Fibroblast of skin of back (primary cell): ENCODE measurements at places on chromosomes 11 and 22.

GRCh38 chr11:77400775-77401449 is 73.0 kb downstream of the PAK1 start:
- DNase-seq = no peak

DNA sequence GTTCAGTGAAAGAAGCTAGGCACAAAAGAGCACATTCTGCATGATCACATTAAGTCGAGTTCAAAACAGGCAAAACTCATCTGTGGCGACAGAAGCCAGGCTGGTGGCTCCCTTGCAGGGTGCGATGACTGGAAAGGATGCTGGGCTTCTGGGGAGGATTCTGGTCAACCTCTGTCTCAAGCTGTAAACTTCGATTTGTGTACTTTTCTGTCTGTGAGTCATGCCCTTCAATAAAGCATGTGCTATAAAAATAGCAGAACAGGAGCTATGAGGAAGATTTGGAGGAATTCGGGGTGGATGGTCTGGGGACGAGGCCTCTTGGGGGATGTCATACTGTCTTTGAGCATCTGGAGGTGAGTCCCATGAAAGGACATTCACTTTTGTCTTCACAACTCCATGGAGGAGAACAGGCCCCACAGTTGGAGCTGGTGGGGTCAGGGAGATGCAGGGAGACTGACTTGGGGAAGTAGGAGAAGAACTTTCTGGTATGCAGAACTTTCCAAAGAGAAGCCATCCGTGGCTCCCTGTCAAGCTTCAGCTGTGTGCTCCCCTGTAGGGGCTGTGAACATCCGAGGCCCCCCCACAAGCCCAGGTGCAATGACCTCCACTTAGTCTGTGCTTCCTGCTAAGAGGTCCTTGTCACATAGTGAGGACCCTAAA is 77.8 kb upstream of the LINC01488 start:
- peak; percentile 72 for DNase-seq

GRCh38 chr11:65709661-65710060 is 2.4 kb upstream of the KAT5 start:
- peak; percentile 18 for DNase-seq

DNA sequence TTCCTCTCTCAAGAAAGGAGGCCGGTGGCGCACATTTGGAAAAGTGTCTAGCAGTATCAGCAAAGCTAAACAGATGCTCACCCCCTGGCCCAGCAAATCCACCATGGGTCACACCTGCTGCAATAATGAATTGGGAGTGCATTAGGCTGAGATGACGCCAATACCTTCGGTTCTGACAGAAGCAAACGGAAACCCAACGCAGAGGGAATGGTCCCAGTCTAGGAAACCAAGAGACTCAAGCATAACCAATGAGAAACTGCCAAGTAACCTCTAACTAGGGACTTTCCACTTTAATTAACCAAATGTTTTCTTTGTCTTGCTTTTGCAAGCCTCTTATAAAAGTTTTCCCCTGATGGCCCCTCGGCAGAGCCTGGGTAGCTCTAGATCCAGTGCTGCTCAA is 64.2 kb upstream of the SLC22A12 start:
- DNase-seq = no peak

- DNase-seq = peak; percentile 15
Observed at GRCh38 chr11:24298146-24298545, 198.7 kb upstream of the LUZP2 start.

GRCh38 chr11:79253280-79253679 is 187.6 kb downstream of the TENM4 start:
- DNase-seq = no peak

- no peak for DNase-seq
Observed at GRCh38 chr11:115469361-115469760, 34.9 kb downstream of the CADM1 start.

DNA sequence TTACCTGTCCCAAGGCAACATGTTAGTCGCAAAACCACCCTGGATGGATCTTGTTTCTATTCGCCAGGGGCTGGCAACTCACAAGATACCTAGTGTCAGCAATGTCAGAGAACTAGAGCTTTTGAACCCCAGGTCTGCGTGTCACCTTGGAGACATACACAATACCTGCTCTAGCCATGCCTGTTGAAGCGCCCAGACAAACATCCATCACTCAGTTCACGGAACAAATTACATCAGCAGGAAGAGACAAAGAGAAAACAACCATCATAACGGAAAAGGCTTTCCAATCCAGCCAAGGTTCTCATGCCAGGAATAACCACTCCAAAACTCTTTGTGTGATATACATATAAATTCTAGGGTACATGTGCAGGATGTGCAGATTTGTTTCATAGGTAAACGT is 2.2 kb downstream of the CD59 start:
- DNase-seq = no peak

DNA sequence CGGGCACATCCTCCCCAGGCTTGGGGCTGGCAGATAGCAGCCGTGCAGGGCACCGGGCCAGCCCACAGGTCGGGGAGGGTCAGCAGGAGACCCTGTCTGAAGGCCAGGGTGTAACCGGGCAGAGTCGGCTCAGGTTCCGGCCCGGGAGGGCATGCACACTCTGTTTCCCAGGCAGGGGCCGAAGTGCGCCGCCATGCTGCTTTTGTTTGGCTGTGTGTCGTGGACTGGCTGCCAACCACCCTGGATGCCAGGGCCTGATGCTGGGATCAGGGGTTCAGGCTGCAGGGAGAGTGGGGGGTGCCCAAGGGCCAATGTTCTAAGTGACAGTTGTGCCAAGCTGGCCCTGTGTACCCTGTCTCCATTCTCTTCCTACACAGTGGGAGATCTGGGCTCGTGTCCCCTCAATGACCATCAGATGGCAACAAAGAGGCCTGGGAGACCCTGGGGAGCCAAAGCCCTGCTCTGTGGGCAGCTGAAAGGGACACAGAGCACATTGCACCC is 120.9 kb upstream of the B3GAT1 start:
- no peak for DNase-seq

DNA sequence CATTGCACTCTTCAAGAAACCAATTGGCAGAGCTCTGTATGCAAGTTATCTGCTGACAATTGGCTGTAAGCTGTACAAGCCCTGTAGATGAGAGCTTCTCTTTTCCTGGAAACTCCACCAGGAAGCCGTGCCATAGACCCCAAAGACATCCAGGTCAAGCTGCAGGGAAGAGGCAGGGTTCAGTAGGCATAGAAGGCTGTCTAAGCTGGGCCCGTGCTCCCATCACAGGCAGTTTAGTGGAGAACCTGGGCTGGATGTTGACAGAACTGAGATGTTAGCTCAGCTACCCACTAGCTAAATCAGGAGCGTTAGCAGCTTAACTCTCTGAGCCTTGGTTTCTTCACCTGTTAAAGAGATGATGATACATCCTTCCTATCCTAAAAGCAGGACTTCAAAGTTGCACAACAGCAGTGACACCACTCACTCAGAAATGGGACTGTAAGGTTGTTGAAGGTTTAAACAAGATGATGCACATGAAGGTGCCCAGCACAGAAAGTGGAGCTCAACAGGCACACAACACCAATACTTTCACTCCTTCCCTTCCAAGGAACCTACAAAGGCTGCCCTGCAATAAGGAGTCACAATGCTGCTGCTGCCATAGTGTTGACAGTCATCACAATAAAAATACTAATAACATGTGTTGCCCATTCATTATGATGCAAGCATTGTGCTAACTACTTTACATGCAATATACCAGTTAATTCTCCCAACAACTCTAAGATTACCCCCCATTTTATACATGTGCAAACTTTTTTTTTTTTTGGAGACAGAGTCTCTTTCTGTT is 115.4 kb downstream of the ZBTB16 start:
- no peak for DNase-seq
